Cerebellar nuclear complex (tissue), 1 donor: ENCODE measurements at places on chromosomes 12 and 14.

DNA sequence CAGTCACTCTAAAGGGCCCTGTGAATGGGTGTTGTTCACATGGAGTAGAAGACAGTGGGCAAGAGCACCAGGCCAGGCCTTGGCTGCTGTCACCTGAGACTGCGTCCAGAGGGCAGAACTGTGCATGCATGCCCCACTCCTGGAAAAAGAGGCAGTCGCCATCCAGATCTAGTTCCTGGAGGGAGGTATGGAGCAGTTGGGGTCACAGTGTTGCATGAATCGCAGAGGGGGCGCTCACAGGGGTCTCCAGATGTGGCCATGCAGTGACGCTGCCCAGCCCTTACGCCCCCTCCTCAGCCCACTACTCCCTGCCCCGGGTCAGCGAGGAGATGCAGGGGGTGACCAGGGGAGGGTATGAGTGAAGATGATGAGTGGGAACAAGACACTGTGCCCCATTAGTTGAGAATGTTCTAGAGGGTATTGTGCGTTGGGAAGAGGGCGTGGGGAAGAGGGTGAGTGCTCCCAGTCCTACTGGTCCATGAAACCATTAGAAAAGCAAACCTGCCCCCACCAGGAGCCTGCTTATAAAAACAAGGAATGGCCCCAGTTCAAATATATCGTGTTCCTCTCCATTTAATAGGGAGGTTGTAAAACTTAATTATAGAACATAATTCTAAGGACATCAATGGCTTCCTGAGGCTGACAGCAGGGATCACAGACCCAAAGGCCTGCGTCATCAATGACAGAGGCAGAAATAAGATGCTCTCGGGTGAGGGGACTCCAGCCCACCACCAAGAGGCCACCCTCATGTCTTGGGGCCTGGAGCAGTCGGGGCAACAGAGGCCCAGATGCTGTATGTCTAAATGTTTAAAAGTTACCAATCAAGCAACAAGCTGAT is 32.2 kb upstream of the BCL7A start:
- DNase-seq = no peak

GRCh38 chr12:86551146-86551571 is 295.0 kb upstream of the MGAT4C start:
- no peak for DNase-seq

DNA sequence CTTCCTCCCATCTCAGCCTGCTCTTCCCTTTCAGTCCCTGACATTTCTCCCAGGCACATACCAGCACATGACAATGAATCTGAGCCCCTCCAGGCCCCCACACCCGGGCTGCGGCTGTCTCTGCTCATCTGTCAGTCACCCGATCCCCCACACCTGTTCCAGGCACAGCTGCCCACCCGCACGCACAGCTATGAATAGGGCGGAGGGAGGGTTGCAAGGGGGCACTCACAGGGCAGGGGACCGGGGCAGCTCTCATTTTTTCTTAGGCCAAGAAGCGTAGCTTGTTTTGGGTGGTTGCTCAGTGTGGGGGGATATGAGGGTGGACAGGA is 43.7 kb upstream of the TSPAN9 start:
- DNase-seq = no peak

- DNase-seq = no peak
Observed at GRCh38 chr14:83425706-83426105, 1892.1 kb upstream of the SEL1L start.

DNA sequence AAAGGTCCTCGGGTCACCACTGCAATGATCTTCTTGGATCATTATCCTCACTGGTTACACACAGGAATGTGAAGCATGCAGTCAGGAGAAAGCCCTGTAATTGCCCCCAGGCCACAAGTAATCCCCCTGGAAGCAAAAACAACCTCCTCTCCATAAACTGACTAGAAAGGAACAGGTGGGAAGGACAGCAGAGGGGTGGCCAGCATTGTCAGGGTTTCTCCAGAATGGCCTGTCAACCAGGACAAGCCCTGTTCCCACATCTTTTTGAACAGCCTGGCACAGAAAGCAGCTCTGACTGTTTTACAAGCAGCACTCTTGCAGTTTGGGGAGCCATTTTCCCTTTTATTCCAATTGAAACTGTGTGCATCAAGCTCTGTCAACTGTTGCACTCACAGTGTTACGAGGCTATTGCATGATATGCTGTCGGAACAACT is 36.1 kb downstream of the TMCC3 start:
- no peak for DNase-seq
